ENCODE measurements at places on chromosomes 7 and 10. TPM values are rescaled to one million over a fixed set of nuclear protein-coding genes. Genes with fewer than 3 reads are reported as not detected.

The CCL24 gene
- not detected for total RNA-seq

The ZNF789 gene
- total RNA-seq = 2.9 TPM

The FFAR4 gene
- not detected for total RNA-seq

The LRRC17 gene
- total RNA-seq = 0.26 TPM

The MYOF gene
- total RNA-seq = 133 TPM

The MYOZ1 gene
- not detected for total RNA-seq

The CPN1 gene
- total RNA-seq = not detected

The CCDC172 gene
- not detected for total RNA-seq

The AGAP6 gene
- 3.5 TPM for total RNA-seq

The MGAM2 gene
- total RNA-seq = under 0.01 TPM

The NPC1L1 gene
- total RNA-seq = under 0.01 TPM

The SYT15B gene
- total RNA-seq = not detected

The SLC26A5 gene
- not detected for total RNA-seq

The AGBL3 gene
- total RNA-seq = 1.8 TPM

The REPIN1 gene
- total RNA-seq = 28.2 TPM
